ENCODE measurements at places on chromosomes 12 and 14.

GRCh38 chr12:126248871-126249403 is 1183.7 kb downstream of the AACS start:
- DNase-seq, result no peak

DNA sequence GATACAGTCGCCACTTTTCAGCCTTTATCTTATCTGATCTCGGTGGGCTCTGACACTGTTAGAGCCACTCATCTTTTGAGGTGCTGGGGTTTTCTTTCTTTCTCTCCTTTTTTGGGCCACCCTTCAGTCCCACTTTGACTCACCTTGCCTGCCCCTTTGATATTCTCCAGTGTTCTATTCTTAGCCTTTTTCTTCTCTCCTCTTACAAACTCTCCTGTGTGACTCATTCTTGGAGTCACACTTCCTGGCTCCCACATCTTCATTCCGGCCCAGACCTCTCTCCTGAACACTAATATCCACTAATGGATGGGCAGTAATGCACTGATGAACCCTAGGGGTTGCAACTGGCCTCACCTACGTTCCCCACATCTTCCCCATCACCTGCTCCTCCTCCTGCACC is 2.2 kb upstream of the DCD start:
- no peak for DNase-seq

DNA sequence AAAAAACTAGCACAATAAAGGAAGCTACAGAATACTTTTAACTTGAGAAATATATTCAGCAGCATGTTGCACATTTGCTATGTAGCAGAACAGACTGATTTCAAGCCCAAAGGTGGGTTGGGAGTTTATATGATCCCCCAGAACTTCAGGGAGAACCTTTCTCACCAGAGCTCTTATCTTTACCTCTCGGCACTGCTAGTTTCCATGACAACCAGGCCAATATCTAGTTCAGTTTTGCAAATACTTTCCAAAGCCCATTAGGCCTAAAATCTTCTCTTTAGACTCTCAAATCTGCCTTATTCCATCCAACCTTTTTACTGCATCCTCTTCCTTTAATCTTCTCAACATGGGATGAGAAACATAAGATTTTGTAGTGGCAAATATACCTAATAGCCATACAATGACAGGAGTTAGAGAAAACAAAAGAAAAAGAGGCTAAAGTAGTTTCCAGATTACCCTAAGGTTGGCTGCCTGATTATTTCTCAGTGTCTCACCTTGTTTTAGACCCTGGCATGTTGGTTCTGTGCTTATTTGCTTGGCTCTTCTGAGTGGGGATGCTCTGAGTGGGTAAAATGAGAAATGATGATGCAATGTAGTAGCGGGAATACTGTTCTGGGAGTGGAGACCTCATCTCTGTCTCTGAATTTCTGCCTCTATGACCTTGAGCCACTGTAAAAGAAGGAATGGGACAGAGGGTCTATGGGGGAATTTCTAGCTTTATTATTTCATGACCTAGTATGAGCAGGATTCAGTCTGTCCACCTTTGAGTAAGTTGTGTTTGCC is 427.6 kb upstream of the STXBP6 start:
- DNase-seq, result no peak

- DNase-seq, result no peak
Observed at GRCh38 chr12:113096675-113097461, 38.7 kb downstream of the RASAL1 start.

- DNase-seq, result no peak
Observed at GRCh38 chr12:111429828-111430432, 24.2 kb downstream of the SH2B3 start.

- no peak for DNase-seq
Observed at GRCh38 chr12:123041811-123042655, 61.6 kb downstream of the ARL6IP4 start.

DNA sequence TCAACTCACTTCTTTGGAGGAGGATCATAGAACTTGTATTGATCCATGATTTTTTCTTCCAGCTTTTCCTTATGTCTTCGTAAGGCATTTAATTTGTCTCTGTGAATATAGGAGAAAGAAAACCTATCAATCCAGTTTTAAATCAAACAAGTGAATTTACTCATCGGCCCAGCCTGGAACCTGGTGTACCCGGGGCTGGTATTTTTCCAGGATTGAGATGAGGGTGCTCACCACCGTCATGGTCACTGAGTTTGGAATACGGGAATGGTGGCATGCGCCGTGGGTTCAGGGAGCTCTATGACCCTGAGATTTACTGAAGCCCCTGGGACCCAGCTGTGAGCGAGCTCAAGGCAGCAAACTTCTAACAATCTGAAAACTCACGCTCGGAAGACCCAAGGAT is 46.5 kb upstream of the GPR68 start:
- no peak for DNase-seq

- DNase-seq, result no peak
Observed at GRCh38 chr12:68007466-68007865, 18.2 kb downstream of the IFNG-AS1 start.

DNA sequence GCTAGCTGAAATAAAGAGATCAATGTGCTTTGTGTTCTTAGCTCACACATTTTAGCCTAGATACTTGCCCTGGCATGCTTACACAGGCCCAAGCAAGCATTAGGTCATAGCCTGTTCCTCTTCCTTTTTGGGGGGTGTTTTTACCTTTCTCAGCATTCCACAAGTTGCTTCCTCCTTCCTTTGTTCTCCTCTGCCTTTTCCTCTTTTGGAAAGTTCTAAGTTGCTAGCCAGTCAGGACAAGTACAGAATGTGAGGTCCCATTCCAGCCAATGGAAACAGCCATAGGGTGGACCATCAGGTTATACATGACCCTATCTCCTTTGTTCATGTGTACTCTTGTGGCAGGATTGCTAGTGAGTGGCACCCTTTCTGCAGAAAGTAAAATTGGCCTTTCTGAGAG is 154.9 kb downstream of the RASSF9 start:
- DNase-seq, result no peak

- DNase-seq, result no peak
Observed at GRCh38 chr12:62660756-62661155, 194.1 kb downstream of the MON2 start.

Measured in D721Med (cell line).